ENCODE measurements at places on chromosomes 3 and 15.

GRCh38 chr15:100314809-100315400 is 26.9 kb downstream of the ADAMTS17 start:
- no peak for DNase-seq

- DNase-seq, result no peak
Observed at GRCh38 chr15:80972276-80972675, 17.3 kb downstream of the MESD start.

DNA sequence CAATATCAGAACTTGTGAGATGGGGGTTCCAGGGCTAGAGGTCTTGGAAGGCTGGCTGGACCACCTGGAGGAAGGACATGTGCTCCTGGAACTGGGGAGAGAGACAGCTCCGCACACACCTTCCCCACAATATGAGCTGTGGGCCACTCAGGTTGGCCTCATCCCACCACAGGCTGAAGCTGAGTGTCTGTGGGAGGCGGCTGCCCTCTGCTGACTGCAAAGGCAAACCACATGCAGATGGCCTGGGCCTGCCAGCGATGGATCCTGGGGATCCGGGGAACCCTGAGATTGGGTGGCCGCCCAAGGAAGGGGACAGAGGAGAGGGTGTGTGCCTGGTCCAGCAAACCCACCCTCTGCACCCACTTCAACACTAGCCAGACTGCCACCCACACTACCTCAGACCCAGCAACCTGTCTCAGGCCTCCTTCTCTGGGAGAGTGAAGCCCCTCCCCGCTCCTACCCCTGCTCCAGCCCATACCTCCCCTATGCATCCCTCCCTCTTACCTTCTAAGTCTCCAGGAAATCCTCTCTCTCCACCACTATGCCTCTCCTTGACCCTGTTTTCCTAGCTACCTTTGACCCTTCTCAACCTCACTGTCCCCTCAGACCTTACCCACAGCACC is 44.8 kb downstream of the CYP11A1 start:
- DNase-seq, result peak; percentile 73

DNA sequence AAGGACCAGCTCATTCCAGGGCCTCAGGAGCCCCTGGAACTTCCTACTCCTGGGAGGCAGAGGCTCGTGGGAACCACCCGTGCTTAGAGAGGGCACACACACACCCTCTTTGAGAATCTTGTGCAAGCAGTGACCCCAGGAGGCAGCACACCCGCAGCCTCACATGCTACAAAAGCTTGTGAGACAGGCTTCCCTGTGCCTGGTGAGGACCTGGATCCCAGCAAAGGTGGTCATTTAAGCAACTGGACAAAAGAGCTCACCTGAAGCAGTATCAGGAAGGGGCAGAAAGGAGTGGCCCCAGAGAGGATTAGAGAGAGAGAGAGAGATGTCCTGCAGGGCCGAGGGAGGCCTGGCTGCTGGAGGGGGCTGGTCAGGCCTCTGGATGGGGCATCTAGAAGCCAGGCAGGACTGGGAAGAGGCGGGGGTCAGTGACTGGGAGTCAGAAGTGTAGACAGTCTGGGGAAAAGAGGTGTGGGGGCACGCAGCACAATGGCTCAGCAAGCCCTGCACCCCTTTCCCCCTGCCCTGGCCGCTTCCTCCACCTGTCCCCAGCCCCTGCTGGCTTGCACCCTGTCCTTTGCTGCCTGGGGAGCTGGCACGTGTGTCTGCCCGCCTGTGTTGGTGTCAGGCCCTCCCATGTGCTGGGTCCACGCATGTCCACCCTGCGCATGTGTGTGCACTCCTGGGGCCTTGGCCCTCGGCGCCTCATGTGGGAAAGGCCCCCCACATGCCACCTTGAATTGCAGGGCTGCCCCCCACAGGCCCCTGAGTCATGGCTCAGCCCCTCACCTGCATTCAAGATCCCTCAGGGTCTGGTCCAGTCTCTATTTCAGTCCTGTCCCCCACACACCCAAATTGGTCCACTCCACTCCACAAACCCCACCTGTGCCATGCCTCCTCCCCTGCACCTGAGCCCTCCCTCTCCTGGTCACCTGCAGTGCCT is 36.9 kb downstream of the TSPAN3 start:
- DNase-seq, result no peak

GRCh38 chr3:28188686-28189085 is 52.7 kb upstream of the CMC1 start:
- DNase-seq, result no peak

GRCh38 chr3:128482666-128483656 is 10.0 kb downstream of the GATA2 start:
- peak; percentile 86 for DNase-seq

DNA sequence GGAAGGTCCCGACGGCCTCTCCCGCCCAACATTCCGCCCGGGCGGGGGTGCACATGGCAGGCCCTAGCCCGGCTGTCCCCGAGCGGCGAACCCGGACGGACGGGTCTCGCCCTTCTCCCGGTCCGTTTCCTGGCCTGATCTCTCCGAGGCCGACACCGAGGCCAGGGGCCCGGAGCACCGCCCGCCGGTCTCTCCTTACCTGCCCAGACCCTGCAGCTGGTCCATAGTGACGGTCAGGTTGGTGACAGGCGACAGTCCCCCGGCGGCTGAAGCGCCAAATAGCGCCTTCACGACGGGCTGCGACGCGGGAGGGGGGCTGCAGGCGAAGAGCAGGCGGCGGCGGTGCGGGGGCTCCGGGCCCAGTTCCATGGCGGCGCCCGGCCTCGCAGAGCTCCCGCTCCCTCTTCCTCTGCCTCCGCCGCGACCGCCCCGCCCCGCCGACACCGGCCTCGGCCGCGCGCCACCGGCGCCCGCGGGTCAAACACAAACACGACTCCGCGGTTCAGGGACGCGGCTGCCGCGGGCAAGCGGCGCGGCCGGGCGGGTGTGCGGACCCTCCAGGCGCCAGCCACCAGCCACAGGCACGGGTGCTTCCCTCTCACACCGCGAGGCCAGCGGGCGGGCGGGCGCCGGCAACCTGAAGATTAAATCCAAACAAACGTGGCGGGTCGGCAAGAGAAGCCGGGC is 495 bp downstream of the CDC25A start:
- no peak for DNase-seq

DNA sequence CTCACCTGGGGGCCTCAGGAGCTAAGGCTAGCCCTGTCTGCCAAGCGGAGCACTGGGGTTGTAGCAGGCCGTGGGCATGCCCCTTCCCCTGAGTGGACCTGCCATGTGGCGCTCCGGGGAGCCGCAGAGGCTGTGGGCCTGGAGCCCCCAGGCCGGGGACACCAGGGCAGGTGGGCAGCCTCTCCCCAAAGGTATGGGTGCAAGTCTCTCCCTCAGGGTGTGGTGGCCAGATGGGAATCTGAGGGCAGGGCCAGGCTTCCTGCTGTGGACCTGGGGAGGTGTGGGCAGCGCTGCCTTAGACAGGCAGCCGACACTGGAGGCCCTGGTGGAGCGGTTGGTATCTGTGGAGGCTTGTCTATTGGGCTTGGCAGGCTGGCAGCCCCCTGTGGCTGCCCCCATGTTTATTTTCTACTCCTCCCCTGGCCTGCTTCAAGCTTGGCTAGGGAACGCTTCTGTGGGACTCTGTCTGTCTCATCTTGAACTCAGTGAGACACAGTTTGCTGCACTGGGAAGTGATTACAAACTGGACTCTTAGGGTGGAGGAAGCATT is 5.9 kb downstream of the ACVR2B start:
- DNase-seq, result no peak

DNA sequence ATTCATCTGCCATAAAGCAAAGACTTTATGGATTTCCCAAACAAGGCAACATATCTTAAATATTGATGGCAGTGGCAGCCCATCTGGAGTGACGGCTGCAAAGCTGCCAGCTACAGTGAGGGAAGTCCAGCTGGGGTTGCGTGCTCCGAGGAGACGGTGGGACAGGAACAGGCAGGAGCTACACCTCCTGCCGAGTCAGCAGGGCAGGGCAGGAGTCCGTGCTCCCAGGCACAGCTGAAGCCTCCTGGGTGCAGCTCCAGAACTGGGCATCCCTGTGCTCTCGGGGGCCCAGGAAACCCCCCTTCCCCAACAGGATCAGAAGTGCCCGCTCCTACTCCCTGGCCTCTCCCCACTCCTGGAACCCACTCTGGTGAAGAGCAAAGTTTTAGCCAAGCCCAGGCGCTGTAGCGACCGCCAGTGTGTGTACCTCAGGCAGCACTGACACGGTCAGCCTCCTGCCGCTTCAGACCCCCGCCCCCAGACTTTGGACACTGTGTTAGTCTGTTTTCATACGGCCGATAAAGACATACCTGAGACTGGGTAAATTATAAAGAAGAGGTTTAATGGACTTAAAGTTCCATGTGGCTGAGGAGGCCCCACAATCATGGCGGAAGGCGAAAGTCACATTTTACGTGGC is 556.4 kb upstream of the CCDC54 start:
- no peak for DNase-seq

- peak; percentile 50 for DNase-seq
Observed at GRCh38 chr3:4670352-4670751, 177.2 kb downstream of the ITPR1 start.

DNA sequence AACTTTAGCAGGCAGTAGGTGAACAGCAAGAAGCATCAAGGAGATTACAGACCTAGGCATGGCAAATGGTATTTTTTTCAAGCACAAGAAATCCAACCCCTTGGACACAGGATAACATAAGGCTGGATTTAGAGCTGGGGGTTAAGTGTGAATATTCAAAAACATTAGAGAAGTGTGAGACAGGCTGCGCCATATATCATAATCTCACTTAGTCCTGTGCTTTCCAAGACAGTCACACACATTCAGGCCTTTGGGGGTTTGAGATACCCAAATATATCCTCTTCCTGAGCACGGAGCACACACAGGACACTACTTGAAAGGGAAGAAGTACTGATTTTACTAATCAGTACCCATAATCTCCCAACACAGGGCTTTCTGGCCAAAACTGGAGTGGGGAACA is 83.0 kb upstream of the CLDN18 start:
- DNase-seq, result no peak

DNA sequence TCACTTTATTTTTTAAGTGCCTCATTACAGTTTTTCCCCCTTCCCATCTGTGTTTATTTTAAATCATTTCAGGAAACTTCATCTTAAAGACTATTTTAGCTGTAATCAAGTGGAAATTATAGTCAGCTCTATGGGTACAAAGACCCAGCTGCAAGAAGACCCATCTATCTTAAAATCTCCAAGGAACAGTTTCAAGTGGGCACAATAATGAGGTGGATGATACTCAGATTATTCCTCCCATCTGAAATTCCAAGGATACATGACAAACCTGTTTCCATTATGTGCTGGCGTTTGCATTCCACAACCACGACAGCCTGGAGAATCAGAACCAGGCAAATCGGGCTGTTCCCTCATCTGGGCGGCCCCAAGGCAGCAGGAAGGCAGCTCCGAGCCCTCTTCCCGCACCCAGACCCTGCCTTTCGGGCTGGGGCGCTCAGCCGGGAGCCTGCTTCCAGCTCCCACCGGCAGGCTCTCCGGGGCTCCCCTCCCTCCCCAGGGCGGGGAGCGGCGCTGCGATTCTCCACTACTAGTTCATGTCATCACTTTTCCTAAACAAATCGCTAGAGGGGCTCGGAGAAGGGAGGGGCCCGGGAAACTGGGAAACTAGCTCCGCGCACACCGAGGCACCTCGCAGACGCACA is at the start of gene MGLL:
Gene MGLL, minus strand, starts transcription at position 475 of the 641 bp plus-strand sequence. Its CDS starts 197 bp downstream, at position 278.
- DNase-seq, result no peak

DNA sequence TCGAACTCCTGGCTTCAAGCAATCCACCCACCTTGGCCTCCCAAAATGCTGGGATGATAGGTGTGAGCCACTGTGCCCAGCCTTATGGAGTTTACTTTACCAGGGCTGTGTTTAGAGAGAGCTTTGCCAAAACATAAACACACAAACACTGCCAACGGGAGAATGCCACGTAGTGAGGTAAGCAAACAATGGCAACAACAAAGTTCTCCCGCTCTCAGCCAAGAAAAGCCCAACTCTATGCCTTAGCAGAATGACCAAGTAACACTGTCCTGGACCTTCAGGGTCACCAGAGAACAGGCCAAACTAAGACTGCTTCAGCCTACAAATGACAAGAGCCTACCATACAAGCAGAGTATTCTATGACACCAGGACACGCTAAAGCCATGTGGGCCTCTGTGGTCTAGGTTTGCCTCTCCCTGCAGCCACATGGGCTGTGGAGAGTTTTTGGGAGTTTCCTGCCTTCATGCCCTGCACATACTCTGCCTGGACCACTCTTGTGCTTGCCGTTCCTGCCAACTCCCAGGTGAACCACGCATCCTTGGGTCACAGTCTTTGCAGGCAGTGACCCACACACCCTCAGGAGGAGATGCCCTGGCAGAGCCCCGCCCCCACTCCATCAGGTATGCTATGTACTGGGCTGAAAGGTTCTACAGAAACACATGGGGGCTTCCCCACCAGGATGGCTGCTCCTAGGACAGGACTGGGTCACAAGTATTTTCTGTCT is 21.6 kb upstream of the CNBP start:
- DNase-seq, result no peak

DNA sequence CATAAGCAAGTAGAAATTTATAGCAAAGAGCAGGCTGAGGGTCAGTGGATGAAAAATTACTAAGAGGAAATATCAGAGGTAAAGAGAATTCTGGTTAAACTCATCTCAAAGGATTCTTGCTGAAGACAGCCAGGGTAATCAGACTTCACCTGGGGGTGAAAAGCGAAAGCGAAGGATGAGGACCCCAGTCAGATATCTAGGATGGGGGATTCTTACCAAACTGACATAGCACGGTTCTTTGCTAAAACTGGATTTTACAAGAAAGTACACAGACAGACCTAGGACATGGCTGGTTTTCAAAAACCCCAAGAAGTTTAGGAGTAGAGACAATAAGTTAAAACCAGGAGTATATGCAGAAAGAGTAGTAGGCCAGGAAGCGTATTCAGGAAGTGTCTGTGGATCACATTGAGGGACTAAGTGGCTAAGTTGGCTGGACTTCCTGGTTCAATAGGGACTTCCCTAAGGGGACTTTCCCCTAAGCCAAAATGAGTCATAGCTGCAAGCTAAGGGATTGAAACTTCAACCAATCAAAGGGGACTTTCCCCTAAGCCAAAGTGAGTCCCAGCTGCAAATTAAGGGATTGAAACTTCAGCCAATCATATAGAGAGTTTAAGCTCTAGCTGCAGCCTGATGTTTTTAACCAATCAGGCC is 2.4 kb upstream of the CFAP91 start:
- no peak for DNase-seq

GRCh38 chr3:7433073-7433472 is 572.2 kb downstream of the GRM7 start:
- no peak for DNase-seq

GRCh38 chr3:37161351-37161750 is 13.0 kb downstream of the LRRFIP2 start:
- no peak for DNase-seq

- no peak for DNase-seq
Observed at GRCh38 chr15:91782221-91782620, 71.3 kb upstream of the SLCO3A1 start.

DNA sequence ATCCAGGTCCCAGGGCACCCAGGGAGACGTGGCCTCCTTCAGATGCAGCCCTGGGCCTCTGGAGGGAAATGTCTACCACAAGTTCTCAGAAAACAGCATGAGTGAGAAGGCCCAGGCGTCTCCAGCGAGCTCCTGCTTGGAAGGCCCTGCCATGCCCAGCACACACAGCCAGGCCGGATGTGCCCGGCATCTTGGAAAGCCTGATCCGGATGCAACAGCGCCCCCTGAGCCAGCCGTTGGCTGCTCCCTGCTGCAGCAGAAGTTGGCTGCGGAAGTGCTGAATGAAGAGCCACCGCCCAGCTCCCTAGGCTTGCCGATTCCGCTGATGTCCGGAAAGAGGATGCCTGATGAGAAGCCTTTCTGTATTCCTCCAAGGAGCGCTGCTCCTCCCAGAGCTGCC is 856 bp downstream of the NPAP1 start:
- peak; percentile 13 for DNase-seq
